ENCODE measurements at places on chromosomes 3 and 15. TPM values are rescaled to one million over a fixed set of nuclear protein-coding genes. Genes with fewer than 3 reads are reported as not detected.

The LIPH gene
- total RNA-seq, result not detected

The PEX5L gene
- total RNA-seq, result 47.5 TPM

The GOLGA8M gene
- total RNA-seq, result 0.25 TPM

The SELENOK gene
- 21.4 TPM for total RNA-seq

The TNK2 gene
- total RNA-seq, result 13.0 TPM

The ZBBX gene
- 3.9 TPM for total RNA-seq

The ALDH1A2 gene
- 4.9 TPM for total RNA-seq

The TP63 gene
- total RNA-seq, result 0.25 TPM

The ECE2 gene
- 2.7 TPM for total RNA-seq

The SAXO2 gene
- 4.7 TPM for total RNA-seq

The GOLGA8O gene
- total RNA-seq, result under 0.01 TPM

The ADGRG7 gene
- total RNA-seq, result under 0.01 TPM

The CAND2 gene
- total RNA-seq, result 10.6 TPM

The GOLGA8J gene
- total RNA-seq, result not detected

The CHST2 gene
- total RNA-seq, result 23.4 TPM

The EPHB1 gene
- total RNA-seq, result 29.0 TPM

The NEK10 gene
- 18.7 TPM for total RNA-seq

The TEX55 gene
- not detected for total RNA-seq

The AHSG gene
- total RNA-seq, result not detected

The KCTD6 gene
- total RNA-seq, result 17.5 TPM

The MBD4 gene
- 12.8 TPM for total RNA-seq

The SLC6A1 gene
- 54.6 TPM for total RNA-seq

The GABRA5 gene
- 27.8 TPM for total RNA-seq

The GHSR gene
- total RNA-seq, result not detected

The ASB14 gene
- not detected for total RNA-seq

The ZNF501 gene
- total RNA-seq, result 17.5 TPM

The ADAMTS9 gene
- 20.7 TPM for total RNA-seq

The MST1R gene
- 0.49 TPM for total RNA-seq

The GPR27 gene
- total RNA-seq, result 34.2 TPM

The ALAS1 gene
- total RNA-seq, result 29.0 TPM

The TF gene
- total RNA-seq, result 2.7 TPM

The GOLGA6A gene
- not detected for total RNA-seq

The C15orf62 gene
- total RNA-seq, result not detected

The PPP2R3A gene
- total RNA-seq, result 29.7 TPM

The PAQR5 gene
- total RNA-seq, result 1.5 TPM

The ISLR2 gene
- 176 TPM for total RNA-seq
